ENCODE measurements at places on chromosomes 16 and 17.

DNA sequence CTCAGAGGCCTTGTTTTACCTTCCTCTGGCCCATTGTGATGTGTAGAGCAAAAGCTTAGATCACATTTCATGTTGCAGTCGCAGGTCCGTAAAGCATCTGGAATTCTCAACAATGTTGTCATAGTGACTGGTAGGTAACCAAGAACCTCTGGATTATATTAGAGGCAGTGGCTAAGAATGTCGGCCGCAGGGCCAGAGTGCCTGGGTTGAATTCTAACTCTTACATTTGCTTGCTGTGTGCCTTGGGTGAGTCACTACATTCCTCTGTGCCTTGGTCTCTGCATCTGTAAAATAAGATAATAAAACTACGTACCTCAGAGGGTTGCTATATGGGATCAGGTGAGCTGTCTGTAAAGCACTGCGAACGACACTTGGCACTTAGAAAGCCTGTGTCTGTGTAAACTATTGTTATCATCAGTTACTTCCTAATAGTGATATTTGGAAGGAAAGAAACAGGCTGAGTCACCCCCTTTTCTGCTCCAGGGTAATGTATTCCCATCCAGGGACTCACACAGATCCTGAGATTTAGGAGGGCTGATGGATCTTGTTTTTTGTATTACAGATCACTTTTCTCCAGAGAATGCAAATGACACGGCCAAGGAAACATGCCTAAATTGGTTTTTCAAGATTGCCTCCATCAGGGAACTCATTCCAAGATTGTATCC is 52.2 kb downstream of the VPS35L start:
- ATAC-seq, result peak; percentile 90

DNA sequence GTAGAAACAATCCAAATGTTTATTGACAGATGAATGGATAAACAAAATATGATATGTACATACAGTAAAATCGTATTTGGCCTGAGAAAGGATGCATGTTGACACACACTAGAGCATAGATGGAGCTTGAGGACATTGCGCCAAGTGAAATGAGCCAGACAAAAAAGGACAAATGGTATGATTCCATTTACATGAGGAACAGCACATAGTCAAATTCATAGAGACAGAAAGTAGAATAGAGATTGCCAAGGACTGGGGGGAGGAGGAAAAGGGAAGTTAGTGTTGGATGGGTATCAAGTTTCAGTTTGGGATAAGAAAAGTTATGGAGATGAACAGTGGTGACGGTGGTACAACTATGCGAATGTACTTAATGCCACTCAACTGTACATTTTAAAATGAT is 47.9 kb downstream of the COPRS start:
- no peak for ATAC-seq

- no peak for ATAC-seq
Observed at GRCh38 chr17:42672038-42672437, 4.8 kb downstream of the PLEKHH3 start.

- ATAC-seq, result peak; percentile 18
Observed at GRCh38 chr16:70432723-70433457, 6.0 kb downstream of the ST3GAL2 start.

- ATAC-seq, result no peak
Observed at GRCh38 chr17:46847204-46848191, 3.9 kb upstream of the WNT9B start.

- ATAC-seq, result peak; percentile 14
Observed at GRCh38 chr16:31508706-31509195, 560 bp upstream of the RUSF1 start.

DNA sequence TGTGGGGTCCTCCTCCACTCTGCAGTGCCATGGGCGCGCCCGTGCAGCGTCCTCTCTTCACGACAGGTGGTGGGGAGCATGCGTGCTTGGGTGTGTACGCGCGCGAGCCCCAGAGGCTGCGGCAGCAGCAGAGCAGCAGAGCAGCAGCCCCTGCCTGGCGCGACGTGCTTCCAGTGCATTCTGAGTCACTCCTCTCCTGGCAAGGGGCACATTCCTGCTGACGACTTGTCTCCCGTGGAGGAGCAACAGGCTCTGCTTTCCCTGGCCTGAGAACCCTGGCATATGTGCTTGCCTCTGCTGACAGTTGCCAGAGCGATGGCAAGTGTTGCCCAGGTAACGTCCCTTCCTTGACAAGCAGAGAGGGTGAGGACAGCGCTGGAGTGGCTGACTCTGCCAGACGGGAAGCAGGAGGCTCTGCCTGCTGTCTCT is 133.8 kb upstream of the PLCG2 start:
- peak; percentile 94 for ATAC-seq

- no peak for ATAC-seq
Observed at GRCh38 chr16:23207485-23207884, 24.9 kb downstream of the SCNN1G start.

- no peak for ATAC-seq
Observed at GRCh38 chr16:47055136-47055885, 81.8 kb upstream of the DNAJA2 start.

- ATAC-seq, result peak; percentile 91
Observed at GRCh38 chr17:12089809-12090384, 69.2 kb downstream of the MAP2K4 start.

DNA sequence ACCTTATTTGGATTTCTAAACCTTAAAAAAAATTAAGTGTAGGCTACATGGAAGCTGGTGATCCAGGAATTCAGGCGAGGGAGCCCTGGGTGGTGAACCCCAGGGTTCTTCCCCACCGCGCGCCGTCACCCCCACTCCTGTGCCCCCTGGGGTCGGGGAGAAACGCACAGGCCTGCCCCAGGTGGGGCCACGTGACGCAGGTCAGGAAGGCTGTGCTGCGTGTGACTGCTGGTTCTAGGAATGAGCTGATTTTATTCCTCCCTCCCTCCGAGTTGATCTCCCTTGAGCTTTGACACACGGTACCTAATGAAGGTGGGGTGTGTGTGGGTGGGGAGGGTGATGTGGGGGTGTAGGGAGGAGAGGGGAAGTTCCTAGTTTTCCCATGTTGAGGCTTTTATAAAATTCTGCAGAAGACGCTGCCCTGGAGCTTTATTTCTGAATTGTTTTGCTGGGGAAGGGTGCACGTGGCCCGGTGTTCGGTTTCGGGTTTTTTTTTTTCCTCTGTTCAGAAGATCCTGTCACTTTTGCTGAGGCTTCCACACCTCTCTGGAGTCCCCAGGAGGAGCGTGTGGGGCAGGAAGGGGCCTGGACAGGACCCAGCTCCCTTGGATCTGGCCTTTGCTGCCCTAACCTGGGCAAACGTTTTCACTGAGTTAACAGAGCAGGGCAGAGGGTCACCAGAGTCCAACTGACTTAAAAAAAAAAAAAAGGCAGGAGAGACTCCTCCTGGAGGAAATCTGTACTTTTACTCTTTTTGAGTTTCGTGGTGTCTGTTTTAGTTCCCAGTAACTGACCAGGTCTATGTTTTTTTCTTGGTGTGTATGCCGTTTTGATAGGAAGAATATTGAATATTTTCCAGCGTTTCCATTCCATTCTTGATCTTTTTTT is 55.8 kb upstream of the GSE1 start:
- ATAC-seq, result peak; percentile 8

GRCh38 chr17:78231991-78232858 is 794 bp downstream of the TMEM235 start:
- ATAC-seq, result peak; percentile 34

- no peak for ATAC-seq
Observed at GRCh38 chr17:62098623-62099231, 33.6 kb upstream of the MED13 start.

DNA sequence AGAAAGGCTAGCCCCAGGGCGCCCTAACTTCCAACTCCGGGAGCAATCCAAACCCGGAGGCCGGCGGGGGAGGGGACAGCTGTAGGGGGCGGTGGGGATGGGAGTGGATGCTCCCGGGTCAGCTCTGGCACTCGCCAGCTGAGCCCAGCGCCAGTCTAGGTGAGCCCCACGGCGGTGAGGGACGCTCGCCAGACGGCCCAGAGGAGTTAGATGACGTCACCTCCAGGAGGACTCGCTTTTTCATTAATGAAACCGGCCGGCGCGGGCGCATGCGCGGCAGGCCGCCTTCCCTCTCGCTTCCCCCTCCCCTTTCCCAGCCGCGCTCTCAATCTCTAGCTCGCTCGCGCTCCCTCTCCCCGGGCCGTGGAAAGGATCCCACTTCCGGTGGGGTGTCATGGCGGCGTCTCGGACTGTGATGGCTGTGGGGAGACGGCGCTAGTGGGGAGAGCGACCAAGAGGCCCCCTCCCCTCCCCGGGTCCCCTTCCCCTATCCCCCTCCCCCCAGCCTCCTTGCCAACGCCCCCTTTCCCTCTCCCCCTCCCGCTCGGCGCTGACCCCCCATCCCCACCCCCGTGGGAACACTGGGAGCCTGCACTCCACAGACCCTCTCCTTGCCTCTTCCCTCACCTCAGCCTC is at the start of gene NF1:
Gene NF1 (plus strand): TSS at position 378 of the 636 bp plus-strand sequence. CDS start 333 bp downstream, outside the sequence.
- peak; percentile 91 for ATAC-seq

GRCh38 chr16:89455178-89455577 is 35.2 kb downstream of the ANKRD11 start:
- ATAC-seq, result no peak

DNA sequence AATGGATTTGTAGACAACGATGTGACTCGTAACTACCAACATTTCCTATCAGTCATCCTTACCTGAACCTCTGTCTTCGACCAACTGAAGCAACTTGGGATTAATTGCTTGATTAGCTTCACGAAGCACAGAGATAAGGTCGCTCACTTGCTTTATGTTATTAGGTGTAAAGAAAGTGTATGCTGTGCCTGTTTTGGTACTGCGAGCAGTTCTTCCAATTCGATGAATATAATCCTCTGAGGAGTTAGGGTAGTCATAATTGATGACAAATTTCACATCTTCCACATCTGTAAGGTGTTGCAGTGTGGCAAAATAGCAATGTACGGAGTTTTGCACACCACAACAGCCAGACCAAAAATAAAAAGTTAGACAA is 3.6 kb upstream of the POLG2 start:
- ATAC-seq, result no peak
